ENCODE measurements at places on chromosomes 6 and 20. TPM values are rescaled to one million over a fixed set of nuclear protein-coding genes. Genes with fewer than 3 reads are reported as not detected.
A peak's percentile ranks its signal among the peaks of the same experiment; 100 is the strongest.

DNA sequence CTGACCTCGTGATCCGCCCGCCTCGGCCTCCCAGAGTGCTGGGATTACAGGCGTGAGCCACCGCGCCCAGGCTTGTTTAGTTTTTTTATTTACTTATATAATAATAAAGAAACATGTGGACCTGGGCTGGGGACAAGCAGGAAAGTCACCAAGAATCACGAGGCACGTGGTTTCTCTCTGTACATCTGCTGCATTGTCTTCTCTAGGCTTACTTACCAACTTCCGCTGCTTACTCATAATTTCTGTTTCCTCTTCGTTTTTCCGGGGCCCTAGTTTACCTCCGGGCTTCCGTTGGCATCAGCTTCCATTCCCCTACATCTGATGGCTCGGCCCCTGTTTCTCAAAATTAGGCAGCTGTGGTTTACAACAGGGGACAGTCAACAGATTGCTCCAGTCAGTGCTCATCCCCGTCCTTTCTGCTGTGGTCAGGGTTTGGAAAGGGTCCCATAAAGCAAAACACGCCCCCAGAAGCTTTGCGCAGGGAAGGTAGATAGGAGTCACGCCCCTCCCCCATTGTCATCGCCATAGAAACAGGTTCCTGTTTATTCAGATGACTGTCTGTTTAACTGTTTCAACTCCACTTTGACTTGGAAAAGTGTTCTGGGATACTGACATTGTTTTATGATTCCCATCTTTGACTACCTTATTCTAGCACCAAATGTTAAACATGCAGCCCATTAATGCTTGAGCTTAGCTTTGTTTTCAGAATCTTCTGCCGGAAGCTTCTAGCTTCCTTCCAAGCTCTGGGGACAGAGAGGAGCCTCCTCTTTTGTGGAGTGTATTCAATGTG, 31.9 kb upstream of the TXLNB start:
- DNase-seq: peak; percentile 43

- DNase-seq: peak; percentile 40
Observed at GRCh38 chr6:142013287-142013686, 119.4 kb upstream of the GJE1 start.

- no peak for DNase-seq
Observed at GRCh38 chr20:59192533-59192896, 28.9 kb downstream of the ZNF831 start.

GRCh38 chr20:63008541-63009044, 1.8 kb upstream of the BHLHE23 start:
- DNase-seq: no peak

CTAGE9 gene
- not detected for total RNA-seq
